ENCODE measurements at places on chromosomes 5 and 9.

- DNase-seq = no peak
These were observed 20.9 kb upstream of the ARHGAP26 start for GRCh38 chr5:142749321-142749720.

- no peak for DNase-seq
These were observed 1152.9 kb upstream of the CDH6 start for GRCh38 chr5:30040488-30041118.

DNA sequence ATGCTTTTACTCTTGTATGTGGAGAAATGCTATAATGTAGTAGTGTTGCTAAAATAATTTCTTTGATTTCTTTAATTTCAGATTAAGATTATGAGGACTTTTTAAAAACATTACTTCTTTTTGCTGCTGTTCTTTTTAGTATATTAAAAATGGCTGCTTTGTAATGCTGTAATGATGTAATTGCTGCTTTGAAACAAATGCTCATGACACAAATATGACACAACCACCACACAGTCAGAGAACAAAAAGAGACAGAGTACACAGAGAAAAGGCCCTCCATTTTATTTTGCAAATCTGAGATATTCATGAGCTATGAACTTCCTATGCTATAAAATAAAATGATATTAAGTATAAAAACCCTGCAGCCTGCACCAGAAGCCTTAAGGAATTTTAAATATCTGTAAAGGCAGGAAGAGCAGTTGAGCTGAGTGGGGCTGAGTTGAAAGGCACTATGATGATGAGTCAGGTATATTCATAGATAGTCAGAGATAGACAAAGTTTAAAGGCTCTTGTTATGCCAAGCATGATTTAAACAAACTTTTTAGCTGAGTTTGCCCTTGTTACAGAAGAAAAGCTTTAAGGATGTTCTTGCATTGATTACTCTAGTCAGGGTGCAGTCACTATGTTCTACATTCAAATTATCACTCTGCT, 5.1 kb upstream of the POU5F2 start:
- DNase-seq = no peak

GRCh38 chr9:100394032-100394695, 32.8 kb upstream of the MSANTD3 start:
- DNase-seq = no peak

GRCh38 chr9:82105729-82106128, 117.2 kb downstream of the SPATA31D1 start:
- DNase-seq = no peak

DNA sequence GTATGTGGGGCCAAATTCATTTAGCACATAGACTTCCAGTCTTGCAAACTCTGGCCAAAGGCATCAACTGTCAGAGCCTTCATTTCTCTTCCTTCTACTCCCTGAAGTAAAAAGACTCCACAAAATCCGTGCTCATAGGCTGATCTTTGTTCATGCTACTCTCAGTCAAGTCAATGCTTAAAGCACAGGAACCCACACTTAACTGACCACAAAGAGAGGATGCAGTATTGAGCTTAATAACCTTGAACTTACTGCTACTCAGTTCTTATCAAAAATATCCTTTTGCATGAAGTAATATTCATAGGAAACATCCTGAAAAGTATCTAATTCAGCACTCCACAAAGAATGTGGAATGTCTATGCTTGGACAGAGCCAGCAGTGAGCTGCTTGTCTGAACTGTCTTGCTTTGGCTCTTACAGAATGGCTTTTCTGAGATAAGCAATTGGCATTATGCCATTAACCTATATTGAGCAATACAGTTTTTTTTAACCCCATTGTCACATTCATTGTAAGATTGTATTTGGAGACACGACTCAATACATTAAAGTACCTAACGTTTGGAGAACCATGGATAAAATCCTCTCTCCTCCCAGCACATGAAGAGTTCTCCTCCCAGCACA, 21.7 kb downstream of the LPAR1 start:
- DNase-seq = no peak

- DNase-seq = no peak
These were observed 176.9 kb downstream of the EBF1 start for GRCh38 chr5:158922816-158923215.

GRCh38 chr5:127805448-127805847, 102.3 kb downstream of the CCDC192 start:
- DNase-seq = no peak

DNA sequence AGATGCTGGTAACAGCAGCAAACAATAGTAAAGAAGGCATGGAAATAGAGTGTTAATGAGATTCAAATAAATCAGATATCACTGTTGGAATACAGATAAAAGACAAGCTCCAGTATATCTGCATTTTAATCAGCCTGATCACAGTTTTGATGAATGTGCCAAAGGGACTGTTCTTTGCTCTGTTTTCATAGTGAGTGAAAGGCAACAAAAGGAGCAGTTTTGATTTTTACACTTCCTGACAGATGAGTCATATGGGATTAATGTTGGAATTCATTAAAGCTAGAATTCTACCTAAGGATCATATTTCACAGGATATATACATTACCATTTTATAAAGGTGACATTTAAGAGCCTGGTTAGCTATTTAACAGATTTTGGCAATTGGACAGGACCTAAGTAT, 743.3 kb upstream of the PTPRD start:
- DNase-seq = no peak

DNA sequence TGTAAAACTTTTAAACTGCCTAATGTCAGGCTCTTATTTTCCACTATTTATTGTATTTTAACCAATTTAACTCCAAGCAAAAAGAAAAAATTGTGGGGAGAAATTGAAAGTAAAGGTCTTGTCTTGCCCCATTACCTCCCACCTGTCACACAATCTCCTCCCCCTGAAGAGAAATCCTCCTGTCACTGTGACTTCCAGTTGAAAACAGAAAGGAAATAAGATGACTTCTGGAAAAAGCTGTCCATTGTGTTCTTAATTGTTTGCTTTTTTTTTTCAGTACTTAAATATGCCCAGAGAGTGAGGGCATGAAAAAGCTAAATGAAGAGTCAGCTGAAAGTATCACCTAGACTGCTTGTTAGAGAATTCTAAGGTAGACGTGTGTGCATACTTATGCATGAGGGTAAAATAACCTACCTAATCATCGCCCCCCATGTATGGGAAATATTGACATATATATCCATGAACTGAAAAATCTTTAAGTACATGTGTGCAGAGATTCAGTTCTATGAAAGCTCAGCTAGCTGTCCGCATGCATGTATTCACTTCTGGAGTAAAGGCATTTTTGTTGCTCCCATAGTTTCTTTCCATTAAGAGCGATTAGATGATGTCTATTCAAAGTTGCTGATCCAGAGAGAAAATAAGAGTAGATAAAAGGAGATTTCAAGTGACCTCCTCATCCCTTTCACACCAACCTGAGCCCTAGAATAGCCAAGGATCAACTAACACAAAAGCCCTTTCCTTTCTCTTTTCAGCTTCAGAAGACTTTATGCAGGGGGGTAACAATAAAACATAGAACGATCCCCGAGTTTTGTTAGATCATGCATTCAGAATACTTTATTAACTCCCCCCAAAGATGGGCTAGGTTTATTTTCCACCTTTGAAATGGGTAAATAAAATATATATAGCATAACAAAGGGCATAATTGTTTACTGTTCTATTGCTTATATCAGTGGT, 5.3 kb downstream of the NR2F1-AS1 start:
- DNase-seq = no peak

DNA sequence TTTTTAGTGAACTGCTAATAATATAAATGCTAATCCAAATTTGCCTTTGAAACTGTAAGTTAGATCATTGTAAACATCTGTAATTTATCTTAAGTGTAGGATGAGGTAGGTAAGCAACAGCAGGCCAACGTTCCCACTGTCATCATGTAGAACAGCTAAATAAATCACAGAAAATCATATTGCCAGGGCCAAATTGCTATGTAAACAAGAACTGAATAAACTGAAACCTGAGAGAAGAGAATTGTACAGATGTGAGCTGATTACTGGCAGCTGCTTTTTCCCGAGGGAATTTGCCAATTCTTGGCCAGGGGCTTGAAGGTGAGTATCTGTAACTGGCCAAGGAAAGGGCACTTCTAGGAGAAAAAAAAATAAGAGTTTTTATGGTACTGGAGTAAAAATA, 97.6 kb downstream of the CDH10 start:
- DNase-seq = no peak

DNA sequence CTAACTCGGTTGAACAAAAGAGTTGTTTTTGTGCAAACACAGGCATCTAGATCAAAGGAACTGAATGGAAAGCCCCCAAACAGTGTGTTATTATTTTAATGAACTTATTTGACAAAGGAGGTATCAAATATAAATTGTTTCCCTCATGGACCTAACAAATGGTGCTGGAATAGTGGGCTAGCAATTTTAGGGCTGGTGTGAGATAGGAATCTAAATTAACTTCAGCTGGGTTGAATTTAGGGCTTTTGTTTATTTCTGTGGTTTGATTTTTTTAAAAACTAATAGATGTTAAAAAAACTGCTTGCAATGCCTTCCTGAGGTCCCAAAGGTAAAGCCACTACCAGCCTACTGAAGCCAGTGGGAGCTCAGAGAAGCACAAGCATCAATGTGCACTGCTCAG, 42.1 kb downstream of the TTC39B start:
- no peak for DNase-seq

- DNase-seq = no peak
These were observed 16.5 kb downstream of the CSF2 start for GRCh38 chr5:132090107-132090506.

GRCh38 chr9:137502008-137502911, 43.1 kb upstream of the NSMF start:
- DNase-seq = no peak

DNA sequence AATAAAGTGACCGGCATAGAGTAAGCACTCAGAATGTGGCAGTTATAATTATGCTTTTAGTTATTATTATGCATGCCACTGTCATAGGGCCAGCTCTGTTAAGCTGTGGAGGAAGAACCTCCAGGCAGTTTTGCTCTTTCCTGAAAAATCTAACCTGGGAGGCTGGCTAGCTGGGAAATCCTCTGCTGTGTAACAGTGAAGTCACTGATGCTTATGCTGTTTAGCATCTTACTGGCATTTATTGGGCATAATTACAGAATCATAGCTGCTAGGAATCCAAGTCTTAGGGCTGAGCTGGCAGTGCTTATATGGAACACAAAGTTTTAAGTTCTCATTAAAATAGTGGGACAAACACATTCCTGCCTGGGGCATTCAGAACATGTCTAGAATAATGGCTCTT, 5.5 kb upstream of the GSN start:
- no peak for DNase-seq

- DNase-seq = no peak
These were observed 105.8 kb downstream of the GABBR2 start for GRCh38 chr9:98602839-98603500.

GRCh38 chr5:26492906-26493459, 545.4 kb downstream of the CDH9 start:
- DNase-seq = no peak
